ENCODE measurements at places on chromosomes 4 and X. TPM values are rescaled to one million over a fixed set of nuclear protein-coding genes. Genes with fewer than 3 reads are reported as not detected.

DNA sequence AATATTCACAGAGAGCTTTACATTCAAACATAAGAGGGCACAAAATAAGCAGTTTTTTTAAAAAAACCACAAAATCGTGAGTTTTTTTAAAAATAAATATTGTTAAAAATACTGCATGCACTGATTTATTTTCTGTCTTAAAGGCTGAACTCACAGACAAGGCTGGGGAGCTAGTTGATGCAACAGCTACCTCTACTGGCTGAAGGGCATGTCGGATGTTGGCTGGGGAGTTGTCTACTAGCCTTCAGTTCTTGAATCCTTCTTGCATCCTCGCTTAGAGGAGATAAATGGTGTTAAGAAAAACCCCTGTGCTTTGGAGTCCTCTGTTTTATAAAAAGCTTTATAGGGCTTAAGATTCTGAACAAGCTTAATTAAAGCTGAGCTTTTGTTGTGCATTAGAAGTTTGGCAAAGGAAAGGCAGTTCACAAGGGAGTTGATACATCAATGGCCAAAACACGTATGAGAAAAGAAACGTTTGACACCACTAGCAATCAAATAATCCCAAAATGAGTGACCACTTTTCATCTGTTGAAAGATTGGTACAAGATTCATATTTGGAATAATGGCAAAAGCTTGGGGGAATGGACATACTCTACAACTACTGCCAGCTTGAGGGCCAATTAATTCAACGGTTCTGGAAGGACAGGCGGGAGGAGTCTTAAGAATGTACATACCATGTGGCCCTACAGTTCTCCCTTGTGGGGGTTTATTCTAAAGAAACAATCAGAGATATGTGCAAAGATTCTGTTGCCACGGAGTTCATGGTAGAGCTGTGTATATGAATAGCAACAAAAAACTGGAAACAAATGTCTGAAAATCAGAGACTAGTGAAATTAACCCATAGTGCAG lies 94.7 kb downstream of the SEL1L3 start:
- DNase-seq, result peak; percentile 47

DNA sequence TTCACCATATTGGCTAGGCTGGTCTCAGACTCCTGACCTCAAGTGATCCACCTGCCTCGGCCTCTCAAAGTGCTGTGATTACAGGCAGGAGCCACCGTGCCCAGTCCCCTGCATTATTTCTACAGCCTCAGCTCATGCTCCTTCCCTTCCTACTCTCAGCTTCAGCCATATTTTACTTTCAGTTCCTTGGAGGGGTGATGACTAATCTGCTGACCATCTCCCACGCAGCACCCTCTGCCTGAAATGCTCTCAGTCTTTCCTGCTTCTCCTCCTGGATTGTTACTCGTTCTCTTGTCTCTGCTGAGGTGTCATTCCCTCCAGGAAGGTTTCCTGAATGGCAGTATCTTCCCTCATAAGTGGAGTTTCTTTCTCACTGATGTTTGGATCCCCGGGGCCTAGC lies 63.3 kb downstream of the MOSPD2 start:
- no peak for DNase-seq

Gene CXCL6
- total RNA-seq, result not detected

GRCh38 chrX:37302569-37302968 lies 46.6 kb upstream of the PRRG1 start:
- DNase-seq, result no peak

- no peak for DNase-seq
These were observed 115.4 kb downstream of the PTTG2 start for GRCh38 chr4:38075370-38076152.

- DNase-seq, result peak; percentile 24
These were observed 70.1 kb downstream of the USP46 start for GRCh38 chr4:52588771-52589591.

Gene WDR17
- 0.34 TPM for total RNA-seq
